Cerebellum (tissue), 4 donors: ENCODE measurements at places on chromosomes 12 and 14.
A peak's percentile ranks its signal among the peaks of the same experiment; 100 is the strongest.

DNA sequence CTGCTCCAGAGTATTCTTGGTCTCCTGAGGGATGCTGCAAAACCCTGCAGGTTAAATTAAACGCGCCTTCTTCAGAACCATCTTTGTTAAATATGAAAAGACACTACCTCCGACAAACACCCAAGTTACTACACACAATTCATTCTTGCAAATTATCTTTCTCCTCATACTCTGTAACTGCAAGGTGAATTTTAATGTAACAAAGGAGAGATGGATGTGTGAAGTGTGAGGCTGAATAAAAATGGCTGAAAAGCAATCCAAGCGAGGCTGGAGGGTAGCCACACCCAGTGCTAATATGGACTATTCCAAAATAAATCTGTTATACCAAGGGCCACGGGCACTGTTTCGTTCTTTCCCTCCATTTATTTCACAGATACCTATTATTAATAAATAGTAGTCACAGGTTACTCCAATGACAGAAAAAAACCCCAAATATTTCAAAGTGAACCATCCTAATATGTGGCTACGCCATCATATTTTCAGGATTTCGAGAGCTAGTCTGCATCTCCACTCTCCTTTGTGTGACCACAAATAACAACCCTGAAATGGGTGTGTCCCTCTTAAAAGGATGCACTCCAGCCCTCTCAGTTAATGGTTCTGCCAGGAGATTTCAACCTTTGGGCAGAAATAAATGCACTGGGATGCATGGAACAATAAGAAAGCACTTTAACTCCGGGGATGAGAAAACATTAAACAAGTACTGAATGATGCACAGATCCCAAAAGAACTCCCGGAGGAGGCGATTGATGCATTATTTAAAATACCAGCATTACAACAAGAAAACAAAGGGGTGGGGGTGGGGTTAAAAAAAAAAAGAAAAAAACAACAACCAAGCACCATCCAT is 53.1 kb upstream of the CCDC175 start:
- DNase-seq: peak; percentile 53

GRCh38 chr12:99232324-99232723 is 415.2 kb upstream of the GARIN6 start:
- DNase-seq: no peak

DNA sequence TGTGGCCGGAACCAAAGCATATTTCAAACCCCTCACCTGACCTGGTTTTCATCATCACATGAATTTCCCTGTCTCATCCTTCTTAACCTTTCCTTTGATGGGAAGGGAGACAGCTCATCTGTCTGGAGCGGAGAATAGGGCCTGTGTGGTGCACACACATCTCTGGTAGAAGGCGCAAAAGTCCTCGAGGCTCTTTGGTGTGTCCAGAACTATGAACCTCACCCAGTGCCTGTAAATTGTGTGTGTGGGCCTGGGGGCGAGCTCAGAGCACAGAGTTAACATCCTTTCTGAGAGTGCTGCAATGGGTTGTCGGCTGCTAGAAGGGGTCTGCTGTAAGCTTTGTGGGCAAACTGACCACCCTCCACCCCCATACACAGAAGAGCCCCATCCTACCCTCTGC is 749 bp downstream of the GALNT6 start:
- no peak for DNase-seq

GRCh38 chr12:115617391-115617790 is 660.1 kb downstream of the MED13L start:
- no peak for DNase-seq

DNA sequence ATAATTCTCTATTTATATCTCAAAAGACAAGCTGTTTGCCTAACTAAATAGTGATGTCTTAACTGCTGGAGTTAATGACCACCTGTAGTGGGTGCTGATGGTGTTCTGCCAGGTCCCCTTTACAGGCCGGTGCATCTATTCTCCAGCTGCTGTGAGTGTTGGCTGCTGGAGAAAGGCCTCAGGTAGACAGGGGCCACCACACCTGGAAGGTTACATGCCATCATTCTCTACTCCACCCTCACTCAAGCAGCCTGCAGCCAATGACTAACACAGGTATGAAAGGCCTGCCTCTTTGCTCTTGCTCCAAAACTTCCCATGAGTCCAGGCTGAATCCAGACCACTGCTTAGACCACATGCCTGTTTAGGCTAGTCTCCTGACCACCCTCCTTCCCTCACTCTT is 73.9 kb downstream of the RPS6KA5 start:
- no peak for DNase-seq

GRCh38 chr14:68687746-68688145 is 105.1 kb downstream of the ZFP36L1 start:
- DNase-seq: no peak

DNA sequence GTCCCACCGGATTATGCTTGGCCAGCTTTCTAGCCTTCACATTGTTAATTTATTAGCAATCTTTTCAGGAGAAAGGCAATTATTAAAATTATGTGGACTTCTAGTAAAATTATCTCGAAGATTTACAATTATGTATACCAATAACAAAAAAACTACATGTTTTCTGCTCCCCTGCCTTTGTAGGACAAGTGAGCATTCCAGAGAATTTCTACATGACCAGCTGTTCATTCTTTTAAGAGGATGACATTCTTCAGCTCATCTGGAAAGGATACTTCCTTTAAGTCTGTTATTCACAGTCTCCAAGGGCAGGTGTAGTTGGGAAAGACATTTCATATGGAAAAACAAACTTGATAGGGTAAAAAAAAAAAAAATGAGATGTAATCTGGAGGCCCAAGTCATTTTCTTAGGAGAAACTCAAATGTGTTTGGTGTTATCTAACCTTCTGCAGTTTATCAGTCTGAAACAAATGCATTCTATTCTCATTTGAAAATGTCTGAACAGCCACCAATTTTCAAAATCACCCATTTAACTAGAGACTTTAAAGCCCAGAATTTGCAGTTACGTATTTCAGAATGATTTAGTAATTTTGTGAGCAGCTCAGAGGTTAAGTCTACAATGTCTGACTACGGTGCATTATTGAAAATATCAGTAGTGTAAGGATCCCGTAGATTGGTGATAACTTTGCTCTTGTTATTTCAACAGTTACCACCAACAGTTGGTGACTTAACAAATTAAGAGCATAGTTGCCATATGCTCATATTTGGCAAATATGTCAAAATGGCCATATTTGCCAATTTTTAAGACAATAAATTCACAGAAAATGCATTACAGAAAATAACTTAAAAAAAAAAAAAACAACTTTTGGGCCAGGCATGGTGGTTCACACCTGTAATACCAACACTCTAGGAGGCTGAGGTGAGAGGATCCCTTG is 1.8 kb upstream of the PHLDA1 start:
- no peak for DNase-seq

- no peak for DNase-seq
Measured at GRCh38 chr12:108350511-108350910, 11.4 kb upstream of the CMKLR1 start.

- DNase-seq: no peak
Measured at GRCh38 chr14:47919334-47919846, 244.0 kb upstream of the MDGA2 start.

DNA sequence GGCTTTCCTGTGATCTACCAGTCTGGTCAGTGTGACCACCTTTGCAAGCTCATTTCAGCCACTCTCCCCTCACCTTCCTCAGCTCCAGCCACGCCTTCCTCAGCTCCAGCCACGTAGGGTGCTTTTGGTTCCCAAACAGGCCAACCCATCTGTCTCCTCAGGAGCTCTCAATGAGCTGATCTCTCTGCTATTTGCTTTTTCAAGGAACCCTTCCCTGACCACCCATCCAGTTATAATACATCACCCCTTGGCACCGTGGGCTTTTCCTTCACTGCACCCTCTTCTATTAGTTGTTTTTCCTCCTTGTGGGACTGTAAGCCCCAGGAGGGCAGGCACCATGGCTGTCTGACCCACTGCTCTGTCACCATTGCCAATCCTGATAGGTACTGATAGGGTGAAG is 2.3 kb upstream of the PRKCH start:
- DNase-seq: no peak

DNA sequence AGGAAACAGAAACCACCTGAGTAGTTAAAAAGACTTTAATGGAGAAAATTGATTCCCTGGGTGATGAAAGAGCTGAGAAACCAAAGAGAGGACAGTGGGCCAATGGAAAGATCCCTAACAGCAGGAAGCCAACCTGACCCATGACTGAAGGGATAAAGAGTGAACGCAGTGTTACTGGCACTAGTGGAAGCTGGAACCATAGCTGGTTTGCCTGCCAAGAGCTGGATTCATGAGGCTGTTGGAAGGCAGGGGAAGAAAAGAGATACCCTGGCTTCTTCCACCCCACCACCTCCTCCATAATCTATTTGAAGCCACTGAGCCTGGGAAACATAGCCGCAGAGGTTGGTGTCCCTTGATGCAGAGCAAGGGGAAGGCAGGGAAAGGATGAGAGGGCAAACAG is 125.5 kb upstream of the PRKD1 start:
- no peak for DNase-seq

- no peak for DNase-seq
Measured at GRCh38 chr14:42023452-42023851, 416.8 kb downstream of the LRFN5 start.

GRCh38 chr12:131372171-131372475 is 338.8 kb upstream of the SFSWAP start:
- DNase-seq: no peak

- DNase-seq: no peak
Measured at GRCh38 chr14:85532374-85533022, 2.6 kb downstream of the FLRT2 start.

GRCh38 chr12:123064885-123065619 is 84.6 kb downstream of the ARL6IP4 start:
- DNase-seq: peak; percentile 79

GRCh38 chr12:131112700-131113290 is 159.1 kb downstream of the ADGRD1 start:
- no peak for DNase-seq

DNA sequence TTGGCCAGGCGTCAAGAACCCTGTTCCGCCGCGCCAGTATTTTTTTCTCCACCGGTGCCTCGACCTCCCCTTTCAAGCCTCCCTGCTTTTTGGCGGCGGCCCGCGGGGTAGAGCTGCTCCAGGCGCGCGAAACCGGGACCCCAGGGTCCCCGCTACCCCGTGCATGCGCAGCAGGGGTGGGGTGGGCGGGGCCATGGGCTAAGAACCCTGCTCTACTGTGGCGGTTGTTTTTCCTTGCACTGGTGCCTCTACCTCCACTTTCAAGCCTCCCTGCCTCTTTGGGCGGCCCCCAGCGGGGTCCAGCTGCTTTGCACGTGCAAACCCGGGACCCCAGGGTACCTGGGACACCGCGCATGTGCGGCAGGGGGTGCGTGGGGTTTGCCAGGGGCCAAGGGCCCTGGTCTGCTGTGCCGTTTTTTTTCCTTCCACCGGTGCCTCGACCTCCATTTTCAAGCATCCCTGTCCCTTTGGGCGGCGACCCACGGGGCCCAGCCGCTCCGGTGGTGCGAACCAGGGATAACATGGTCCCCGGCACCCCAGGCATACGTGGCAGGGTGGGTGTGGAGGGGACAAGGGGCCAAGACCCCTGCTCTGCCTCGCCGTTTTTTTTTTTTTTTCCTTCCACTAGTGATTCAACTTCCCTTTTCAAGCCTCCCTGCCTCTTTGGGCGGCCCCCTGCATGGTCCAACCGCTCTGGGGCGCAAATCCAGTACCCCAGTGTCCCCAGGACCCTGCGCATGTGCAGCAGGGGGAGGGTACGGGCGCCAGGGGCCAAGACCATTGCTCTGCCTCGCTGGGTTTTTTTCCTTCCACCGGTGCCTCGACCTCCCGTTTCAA is 326.8 kb downstream of the ALG10 start:
- DNase-seq: no peak

GRCh38 chr12:31205054-31205453 is 120.9 kb downstream of the SINHCAF start:
- DNase-seq: no peak

DNA sequence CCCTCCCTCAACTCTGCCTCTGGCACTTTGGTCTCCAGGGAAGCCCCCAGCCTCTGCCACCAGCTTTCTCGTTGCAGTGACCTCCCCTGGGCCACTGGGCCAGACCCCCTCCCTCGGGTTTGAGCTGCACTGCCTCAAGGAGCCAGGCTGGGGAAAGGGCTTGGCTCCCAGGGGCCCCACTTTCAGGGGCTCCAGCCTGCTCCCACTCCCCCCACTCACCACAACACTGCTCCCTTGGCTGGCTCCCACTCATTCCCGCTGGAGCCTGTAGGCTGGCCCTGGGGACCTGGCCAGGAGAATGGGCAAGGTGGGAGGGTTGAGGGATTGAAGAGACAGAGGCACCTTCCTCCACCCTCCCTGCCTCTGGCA is 19.3 kb upstream of the KIF26A start:
- DNase-seq: no peak

GRCh38 chr12:94089891-94090290 is 58.5 kb upstream of the PLXNC1 start:
- no peak for DNase-seq

- no peak for DNase-seq
Measured at GRCh38 chr14:30482276-30482675, 76.7 kb upstream of the G2E3 start.

GRCh38 chr12:94175763-94176668 is 27.6 kb downstream of the PLXNC1 start:
- DNase-seq: no peak

DNA sequence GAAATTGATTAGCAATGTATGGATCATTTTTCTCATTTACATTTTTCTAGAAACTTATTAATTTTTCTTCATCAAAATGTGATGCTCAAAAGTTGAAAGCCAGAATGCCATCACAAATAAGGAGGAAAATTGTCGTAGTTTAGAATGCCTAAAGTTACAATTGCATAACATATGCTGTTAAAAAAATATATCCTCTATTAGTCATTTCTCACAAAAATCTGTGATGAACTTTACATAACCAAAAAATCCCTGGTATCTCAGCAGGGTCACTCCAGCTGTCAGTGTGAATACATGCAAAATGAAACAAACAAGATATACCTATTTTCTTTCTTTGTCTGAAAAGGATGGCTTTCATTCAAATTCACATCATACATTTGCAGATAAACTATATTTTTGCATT is 358.9 kb downstream of the PAWR start:
- DNase-seq: no peak

DNA sequence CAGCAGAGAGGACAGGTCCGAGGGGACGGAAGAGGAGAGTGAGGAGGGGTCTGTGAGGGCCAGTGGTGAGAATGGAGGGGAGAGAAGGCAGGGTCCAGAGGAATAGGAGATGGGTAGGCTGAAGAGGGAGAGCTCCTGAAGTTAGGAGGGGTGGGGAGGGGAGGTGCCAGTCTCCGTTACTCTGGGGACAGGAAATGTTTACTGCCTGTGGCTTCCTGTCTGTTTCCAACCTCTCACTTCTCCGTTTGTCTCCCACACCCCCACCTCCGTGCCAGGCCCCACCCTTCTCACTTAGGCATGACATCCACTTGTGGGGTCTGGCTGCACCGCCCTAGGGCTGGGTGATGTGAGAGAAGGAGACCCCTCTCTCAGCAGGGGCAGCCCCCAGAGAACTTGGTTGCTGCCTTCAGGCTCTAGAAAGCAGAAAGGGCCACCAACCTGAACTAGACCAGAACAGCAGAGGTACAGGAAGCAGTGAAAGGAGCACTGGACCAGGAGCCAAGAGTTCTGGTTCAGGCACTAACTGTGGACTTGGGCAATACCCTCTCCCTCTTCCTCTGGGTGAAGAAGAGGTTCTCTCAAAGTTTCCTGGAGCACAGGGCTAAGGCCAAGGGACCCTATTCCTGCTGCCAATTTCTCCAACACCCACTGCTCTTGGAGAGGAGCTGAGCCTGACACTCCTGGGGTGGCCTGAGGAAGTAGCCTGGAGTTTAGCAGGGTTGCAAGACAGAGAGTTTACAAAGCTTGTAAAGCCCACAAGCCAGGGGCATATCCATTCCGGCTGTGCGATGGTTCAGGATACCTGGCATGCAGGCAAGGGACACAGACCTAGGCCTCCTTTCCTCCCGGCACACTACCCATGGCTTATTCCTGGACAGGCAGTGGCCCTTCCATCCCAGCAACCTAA is 5.5 kb downstream of the ITGA5 start:
- no peak for DNase-seq
